ENCODE measurements at places on chromosomes 1 and 21.

DNA sequence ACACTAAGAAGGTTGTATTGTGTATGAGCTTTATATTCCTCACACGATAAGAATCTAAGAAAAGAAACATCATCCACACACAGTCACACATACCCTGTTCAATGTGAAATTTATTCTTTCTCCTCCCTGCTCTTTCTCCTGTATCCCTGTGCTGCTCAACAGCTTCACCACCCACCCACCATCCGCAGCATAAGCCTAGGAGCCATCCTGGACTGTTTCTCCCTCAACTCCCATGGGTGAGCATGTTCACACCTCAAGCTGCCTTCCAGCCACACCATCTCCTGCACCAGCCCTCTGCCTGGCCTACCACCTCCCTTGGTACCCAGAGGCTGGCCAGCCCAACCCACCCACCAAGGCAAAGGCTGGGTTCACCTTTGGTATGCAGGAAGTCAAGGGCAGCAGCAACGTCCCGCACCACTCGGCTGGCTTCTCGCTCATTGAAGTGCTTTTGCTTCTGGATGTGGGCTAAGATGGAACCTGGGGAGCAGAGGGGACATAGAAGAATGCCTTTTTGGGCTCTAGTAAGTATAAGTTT lies 20.3 kb upstream of the KNCN start:
- DNase-seq, result no peak

GRCh38 chr1:214404154-214404553 lies 123.2 kb downstream of the SMYD2 start:
- DNase-seq, result no peak

DNA sequence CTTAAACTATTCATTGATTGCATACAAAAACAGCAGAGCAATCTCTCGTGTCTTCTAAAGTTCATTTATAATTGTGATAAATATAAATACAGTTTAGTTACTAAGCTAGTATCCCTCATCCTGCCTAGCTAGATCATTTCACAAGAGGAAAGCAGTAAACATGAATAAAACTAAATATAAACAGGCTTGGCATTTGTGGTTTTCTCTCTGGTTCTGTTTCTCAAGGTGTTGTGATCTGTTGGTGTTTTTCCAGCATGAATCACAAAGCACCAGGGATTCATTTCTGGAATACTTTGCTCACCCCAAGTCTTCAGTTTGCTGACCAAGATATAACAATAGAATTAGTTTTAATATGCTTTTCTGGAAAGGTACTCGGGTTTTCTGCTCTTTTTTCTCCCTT lies 32.7 kb upstream of the GLIS1 start:
- no peak for DNase-seq

- no peak for DNase-seq
These were observed 179.6 kb downstream of the DHRS3 start for GRCh38 chr1:12438349-12438924.

- DNase-seq, result no peak
These were observed 13.4 kb downstream of the OR10R2 start for GRCh38 chr1:158485455-158485854.

DNA sequence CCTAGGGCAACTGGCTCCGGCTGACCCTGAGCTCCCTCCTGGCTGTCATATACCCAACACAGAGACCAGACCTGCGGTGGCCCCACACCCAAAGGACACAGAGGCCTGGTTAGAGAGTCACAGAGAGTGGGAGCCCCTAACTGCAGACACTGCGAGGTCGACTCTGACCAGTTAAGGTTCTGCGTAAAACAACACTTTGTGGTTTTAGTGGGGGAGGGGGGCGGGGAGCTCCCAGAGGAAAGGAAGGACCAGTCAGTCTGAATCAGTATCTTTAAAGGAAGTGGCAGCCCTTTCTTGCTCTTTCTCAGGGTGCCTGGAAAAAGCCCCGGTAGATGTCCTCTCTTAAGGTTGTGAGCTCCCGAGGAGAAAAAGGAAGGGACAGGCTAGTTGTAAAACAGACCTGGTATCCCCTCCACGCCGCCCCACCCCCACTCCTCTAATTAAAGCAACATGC lies 2.4 kb downstream of the SSBP3 start:
- no peak for DNase-seq

- no peak for DNase-seq
These were observed 1392.9 kb downstream of the BRINP3 start for GRCh38 chr1:189084811-189085210.

GRCh38 chr1:235932090-235932510 lies 65.4 kb upstream of the LYST start:
- DNase-seq, result peak; percentile 77

DNA sequence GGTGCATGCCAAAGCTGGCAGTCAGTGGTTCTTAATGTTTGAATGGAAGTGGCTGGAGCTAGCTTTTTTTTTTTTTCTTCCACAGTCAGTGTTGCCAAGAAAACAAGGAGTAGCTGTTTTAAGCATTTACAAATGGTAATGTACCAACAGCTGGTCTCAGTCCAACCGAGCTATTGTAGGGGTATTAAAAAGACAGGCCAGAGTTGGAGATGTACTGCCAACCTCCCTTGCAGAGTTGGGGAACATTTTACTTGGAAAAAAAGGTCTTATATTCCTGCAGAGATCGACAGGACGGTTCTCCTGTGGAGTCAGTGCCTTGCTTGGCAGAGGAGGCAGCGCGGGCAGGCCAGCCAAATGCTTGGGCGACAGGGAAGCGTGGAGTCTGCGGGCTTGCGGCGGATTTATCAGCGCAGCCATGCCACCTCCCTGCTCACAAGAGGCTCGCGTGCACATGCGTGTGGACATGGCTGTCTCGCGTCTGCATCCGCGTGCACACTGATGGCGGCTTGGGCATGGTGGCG lies 338.1 kb downstream of the RPS6KC1 start:
- DNase-seq, result no peak

All from RPMI8226 (cell line).